ENCODE measurements at places on chromosomes 11 and 22.

- DNase-seq: no peak
Measured at GRCh38 chr11:66700337-66700736, 22.6 kb upstream of the RBM4B start.

- DNase-seq: no peak
Measured at GRCh38 chr11:19929147-19929546, 216.5 kb downstream of the NAV2 start.

GRCh38 chr11:118216621-118217481, 8.0 kb downstream of the JAML start:
- peak; percentile 70 for DNase-seq

DNA sequence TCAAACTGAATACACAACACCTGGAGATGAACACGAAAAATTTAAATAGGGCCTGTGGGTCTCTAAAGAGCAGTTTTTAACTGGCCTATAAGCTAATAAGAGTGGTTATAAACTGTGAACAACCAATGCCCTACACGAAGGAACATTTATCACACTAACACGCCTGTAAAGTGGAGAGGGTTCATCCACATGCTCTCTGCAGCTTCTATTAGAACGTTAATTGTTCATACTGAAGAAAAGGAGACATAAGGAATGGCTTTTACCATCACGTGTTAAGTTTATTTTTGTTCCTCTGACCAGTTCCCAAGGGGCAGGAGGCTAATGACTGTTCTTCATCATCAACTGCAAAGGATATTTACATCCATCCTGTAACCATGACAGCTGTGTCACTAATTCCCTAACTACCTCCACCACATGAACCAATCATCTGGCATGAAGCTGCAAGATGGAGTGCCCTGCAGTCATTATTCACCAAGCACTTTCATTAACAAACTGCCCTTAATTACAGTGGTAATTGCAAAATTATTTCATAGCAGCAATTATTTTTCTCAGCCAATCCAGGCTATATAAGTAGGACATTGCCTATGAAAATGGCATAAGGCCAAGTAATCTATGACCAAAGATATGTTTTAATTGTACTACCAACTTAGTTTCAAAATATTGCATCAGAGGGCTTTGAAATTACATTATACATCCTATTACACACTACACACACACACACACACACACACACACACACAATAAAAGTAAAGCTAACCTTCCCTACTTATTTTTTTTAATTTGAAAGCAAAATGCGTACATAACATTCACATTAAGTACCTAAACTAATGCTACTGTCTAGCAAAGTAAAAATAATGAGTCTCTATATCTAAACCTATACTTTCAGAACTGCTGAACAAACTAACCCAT, 186.7 kb downstream of the CADM1 start:
- DNase-seq: no peak

DNA sequence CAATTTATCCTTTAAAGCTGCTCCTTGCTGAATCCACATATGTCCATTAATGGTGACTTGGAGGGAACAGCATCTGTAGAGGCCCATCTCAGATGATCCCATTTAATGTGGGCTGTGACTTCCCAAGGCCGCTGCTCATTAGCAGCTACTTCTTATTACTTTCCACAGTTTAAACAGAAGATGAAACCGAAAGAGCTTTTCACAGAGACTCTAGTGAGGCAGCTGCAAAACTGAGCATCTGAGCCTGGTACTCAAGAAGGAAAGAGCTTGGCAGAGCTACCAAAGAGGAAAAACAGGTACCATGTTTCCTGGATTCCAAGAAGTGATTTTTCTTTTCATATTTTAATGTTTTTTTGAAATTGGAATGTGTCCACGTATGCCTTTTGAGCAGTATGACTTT, 110.5 kb upstream of the NARS2 start:
- no peak for DNase-seq

DNA sequence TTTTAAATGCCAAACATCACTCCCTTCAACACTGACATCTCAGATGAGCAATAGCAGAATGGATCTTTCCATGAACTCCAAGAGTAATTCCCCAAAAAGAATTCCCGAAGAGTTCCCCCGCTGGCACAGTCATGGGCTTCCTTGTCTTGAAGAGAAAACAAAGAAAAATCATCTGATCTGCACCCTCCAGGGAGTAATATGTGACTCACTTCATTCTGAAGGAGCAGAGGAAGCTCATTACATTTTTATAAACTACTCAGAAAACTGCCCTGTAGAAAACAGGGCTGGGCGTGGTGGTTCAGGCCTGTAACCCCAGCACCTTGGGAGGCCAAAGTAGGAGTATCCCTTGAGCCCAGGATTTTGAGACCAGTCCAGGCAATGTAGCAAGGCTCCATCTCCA, 35.7 kb downstream of the CELSR1 start:
- no peak for DNase-seq

GRCh38 chr11:21646351-21646750, 546.5 kb upstream of the ANO5 start:
- no peak for DNase-seq

DNA sequence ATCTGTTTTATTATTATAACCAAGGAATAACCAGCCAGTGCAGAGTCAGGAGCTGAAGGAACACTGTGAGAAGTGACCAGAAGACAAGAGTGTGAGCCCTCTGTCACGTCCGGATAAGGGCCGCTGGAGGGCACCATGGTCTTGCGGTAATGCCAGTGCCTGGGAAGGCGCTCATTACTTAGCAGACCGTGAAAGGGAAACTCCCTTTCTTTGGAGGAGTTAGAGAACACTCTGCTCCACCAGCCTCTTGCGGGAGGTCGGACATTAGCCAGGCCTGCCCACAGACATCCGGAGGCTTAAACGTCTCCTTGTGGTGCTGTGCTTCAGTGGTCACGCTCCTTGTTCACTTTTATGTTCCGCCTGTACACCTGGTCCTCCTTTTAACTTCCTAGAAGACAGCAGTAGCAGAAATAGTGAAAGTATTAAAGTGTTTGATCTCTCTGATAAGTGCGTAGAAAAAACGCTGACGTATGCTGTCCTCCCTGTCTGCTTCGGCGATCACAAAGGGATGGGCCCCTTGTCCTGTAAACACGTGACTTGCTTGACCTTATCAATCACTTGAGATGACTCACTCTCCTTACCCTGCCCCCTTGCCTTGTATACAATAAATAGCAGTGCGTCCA, 120.6 kb upstream of the LMO1 start:
- no peak for DNase-seq

- no peak for DNase-seq
Measured at GRCh38 chr11:68414496-68415221, 45.9 kb upstream of the PPP6R3 start.

DNA sequence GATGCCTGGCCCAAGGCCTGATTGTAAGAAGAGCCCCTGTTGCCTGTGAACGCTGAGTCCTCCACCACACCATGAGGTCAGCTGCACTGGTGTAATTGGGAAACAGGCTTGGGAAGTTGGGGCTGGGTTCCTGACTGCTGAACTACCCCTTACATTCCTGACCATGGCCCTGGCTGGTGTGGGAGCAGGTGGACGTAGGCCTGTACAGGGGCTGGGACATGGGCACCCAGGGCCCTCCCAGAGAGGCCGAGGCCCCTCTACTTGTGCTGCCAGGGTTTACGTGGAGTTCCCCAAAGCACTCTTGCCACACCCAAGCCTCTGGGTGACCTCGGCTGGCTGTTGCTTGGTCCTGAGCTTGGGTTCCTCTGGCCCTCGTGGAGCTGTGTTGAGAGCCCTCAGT, 5.4 kb downstream of the RELT start:
- DNase-seq: no peak

DNA sequence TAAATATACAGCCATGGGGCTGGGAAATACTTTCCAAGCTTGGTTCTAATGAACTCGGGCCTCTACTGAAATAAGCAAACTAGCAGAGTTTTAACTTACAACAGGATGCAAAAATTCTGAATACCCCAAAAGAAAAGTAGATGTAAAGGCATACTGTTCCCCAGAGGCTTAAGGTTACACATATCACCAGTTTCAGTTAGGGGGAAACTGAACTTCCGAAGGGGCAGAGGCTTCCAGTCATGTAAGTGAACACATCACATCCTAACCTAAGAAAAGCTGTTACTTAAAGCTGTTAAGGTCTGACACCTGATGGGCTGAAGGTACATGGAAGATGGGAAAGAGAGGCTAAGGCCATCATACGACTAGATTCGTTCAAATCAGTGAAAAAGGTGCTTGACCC, 2.3 kb downstream of the GAB2 start:
- DNase-seq: no peak

DNA sequence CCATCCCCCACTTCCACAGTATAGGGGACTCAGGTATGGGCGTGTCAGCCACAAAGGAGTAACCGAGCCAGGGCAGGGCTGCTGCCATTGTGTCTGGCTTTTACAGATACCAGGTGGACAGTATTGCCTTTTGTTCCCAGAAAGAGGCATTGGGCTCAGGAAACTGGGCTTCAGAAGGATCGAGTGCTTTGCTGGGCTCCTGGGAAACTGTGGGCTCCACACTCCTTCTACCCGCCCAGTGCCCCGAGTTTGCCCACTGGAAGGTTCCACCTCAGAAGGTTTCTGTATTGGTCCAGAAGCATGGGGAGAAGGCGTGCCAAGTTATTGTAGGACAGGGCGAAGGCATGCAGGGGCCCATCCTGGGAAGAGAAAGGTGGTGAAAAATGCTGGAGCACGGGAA, 894.4 kb downstream of the TBC1D22A start:
- no peak for DNase-seq

DNA sequence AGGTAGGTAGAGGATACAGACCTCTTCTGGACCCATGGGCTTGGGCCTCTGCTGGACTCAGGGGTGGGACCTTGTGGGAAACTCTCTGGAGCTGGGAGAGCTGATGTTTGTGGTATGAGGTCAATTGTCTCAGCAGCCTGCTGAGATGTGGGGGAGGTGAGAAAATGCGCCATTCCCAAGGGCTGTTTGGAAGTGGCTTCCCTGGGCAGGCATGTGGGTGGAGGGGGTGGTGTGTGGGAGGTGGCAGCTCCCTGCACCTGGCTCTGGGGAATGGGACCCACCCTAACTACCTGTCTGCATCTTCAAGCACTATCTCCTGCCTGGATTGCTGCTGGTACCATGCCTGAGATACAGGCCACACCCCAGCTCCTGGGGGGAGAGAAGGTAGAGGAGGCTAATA, 97.4 kb upstream of the THY1 start:
- DNase-seq: no peak

- DNase-seq: no peak
Measured at GRCh38 chr11:67050139-67050538, 6.5 kb upstream of the RHOD start.

DNA sequence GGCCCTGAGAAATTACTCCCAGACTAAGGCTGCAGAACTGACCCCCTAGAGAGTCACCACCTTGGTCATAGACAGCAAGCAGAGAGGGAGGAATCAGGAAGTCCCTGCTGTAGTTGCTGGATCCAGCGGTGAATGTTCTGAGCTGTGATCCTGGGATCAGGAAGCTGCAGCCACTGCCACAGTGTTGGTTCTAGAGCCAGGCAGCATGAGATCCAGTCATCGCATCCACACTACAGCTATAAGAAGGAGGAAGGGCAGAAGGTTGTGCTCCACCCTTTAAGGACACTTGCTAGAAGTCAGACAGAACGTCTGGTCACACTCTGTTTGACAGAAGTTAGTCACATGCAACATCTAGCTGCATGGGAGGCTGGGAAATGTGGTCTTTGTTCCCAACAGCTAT, 104.7 kb upstream of the OR4B1 start:
- peak; percentile 8 for DNase-seq

- DNase-seq: no peak
Measured at GRCh38 chr11:122131126-122131525, 15.1 kb upstream of the BLID start.

GRCh38 chr11:87443707-87444106, 406.0 kb downstream of the TMEM135 start:
- no peak for DNase-seq

DNA sequence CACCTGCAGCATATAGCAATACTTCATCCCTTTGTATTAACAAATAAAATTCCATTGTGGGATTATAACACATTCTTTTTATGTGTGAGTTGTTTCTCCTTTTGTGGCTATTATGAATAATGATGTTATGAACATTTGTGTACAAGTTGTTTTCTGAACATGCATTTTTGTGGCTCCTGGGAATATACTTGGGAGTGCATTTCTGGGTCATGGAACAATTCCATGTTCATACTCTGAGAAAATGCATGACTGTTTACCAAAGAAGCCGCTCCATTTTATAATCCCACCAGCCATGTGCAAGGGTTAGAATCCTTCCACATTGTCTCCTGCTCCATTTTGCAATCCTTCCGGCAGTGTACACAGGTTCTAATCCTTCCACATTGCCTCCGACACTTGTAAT, 713.8 kb downstream of the TBC1D22A start:
- DNase-seq: no peak

DNA sequence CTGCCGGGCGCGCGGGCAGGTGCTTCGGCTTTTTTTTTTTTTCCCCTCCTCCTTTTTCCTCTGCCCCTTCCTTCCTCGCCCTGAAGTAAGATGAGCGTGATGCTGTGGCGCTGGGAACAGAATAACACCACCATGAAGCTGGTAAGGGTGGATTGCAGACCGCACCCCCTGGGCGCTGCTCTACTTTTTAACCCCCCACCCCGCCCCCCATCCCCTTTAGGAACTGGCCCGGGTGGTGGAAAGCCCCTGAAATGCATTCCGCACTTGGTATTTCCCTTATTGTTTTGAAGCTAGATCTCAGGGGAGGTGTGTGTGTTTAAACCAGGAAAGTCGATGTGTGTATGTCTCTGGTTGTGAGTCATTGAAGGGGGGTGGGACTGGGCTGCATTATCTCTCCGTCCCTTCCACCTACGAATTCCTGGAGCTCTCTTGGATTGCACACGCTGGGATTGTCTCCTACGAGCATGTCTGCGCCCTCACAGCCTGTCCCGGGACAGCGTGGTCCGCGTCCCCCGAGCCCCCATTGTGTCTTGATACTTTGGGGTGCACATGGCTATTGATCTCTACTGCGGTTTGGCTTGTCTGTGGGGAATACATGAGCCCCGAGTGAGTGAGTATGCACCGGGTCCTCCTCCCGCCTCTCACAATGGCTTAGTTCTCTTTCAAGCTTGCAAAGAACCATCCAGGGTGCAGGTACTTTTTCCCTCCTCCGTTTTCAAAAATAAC, 64.9 kb downstream of the NAV2 start:
- no peak for DNase-seq

All from stimulated activated CD4-positive, alpha-beta T cell treated with anti-CD3 and anti-CD28 coated beads, Interleukin-2, amount 100 ng/mL, for 24 hours (primary cell).